ENCODE measurements at places on chromosomes 1 and 21.

GRCh38 chr1:12619792-12620487 lies 1.9 kb upstream of the DHRS3 start:
- peak; percentile 67 for DNase-seq

GRCh38 chr1:19360016-19360415 lies 47.9 kb downstream of the SLC66A1 start:
- no peak for DNase-seq

- DNase-seq = no peak
These were observed 142.5 kb downstream of the USP25 start for GRCh38 chr21:15872236-15872635.

- DNase-seq = no peak
These were observed 5.7 kb downstream of the ALG14 start for GRCh38 chr1:95067062-95067461.

- no peak for DNase-seq
These were observed 32.5 kb upstream of the DMBX1 start for GRCh38 chr1:46457178-46457577.

DNA sequence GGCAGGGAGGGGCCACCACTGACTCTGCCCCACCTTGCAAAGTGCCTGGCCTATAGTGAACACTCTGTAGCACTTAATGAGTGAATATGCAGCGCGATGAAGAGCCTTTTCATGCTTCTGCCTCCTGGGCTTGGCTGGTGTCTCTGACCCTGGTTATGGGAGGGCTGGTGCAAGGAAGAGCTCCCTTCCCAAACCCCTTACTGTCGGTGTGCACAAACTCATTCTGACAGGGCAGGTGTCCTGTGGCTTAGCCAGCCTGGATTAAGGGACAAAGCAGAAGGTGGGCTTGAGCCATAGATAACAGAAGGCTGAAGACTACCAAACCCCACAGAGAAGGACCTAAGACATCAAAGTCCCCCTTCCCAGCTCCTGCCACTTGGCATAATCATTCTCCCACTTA lies 2.0 kb upstream of the NCMAP start:
- DNase-seq = no peak
